ENCODE measurements at places on chromosomes 1 and 21.

- DNase-seq, result no peak
Measured at GRCh38 chr1:208431721-208432120, 187.5 kb upstream of the PLXNA2 start.

DNA sequence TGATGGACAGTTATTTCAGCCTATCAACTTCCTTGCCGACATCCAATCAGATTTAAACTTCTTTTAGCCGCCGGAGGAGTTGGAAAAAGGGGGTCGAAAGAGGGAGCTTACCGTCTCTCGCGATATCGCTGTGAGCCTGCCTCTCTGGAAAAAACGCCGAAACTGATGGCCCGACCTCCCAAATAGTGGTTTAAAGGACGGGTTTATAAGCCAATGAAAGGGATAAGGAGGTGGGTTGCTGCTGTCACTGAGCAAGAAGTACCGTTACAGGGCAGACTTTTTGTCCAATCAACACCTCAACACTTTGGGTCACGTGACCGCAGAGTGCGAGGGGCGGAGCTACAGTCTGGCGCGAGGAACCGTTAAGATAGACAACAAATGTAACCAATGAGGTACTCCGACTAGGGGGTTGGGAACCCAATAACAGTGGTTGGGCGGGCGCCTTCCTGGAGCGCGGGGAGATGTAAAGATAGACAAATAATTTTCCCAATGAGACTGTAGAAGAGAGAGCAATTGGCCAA, at the start of gene RBM15:
RBM15 (plus strand) TSS at position 492 of the 521 bp plus-strand sequence; CDS start at position 521, 29 bp downstream.
- peak; percentile 100 for DNase-seq

- no peak for DNase-seq
Measured at GRCh38 chr1:20578721-20579395, 10.0 kb upstream of the CDA start.

DNA sequence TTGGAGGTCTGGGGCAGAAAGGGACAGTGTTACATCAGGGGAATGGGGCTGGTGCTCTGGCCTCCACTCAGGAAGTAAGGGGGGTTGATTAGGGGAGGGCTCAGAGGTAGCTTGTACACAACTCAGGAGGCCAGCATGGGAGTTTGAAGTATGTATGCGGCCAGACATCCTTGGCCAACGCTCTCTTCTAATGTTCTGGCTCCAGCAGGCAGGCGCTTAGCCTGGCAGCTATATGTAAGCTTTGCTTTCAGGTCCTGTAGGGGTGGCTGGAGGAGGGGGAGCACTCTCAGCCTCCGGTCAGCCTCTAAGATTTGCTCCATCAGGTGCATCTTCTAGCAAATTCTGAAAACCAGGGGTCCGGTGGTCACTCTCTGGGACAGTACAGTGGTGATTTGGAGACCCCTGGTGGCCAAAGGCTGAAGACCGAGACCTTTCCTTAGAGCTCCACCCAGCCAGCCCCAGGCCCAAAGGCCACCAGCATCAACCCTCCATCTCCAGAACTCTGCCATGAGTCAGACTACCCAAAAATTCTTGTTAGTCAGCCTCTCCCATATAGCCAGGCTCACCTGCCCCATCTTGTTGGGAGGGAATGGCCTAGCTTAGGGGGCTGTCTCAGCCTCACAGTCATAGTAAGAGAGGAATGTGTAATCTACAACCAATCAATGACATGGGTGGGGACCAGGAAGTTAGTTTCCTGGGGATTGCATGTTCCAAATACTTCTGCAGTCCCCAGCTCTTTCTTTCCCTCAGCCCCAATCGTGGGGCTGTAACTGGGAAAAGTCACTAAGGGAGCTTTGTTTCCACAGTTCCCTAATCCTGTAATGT, 9.7 kb upstream of the COL8A2 start:
- DNase-seq, result no peak

GRCh38 chr1:153563991-153564390, 1.7 kb downstream of the S100A2 start:
- no peak for DNase-seq

DNA sequence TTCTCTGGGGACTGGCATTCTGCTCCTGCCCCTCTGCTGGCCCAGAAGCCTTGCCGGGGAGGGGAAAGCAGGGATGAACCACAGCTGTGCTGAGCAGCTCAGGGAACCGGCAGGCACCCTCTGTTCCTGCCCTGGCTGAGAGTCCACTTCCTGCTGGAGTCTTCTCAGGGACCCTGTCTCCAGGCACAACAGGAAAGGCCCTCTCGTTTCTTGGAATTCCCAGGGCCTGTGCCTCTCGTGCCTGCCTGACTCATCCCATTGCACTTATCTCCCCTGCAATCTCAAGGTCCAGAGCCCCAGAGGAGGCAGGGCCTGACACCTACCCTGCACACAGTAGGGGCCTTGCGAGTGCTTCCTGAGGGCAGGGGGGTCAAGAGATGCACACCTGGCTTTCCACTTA, 1.1 kb upstream of the EDN2 start:
- no peak for DNase-seq

DNA sequence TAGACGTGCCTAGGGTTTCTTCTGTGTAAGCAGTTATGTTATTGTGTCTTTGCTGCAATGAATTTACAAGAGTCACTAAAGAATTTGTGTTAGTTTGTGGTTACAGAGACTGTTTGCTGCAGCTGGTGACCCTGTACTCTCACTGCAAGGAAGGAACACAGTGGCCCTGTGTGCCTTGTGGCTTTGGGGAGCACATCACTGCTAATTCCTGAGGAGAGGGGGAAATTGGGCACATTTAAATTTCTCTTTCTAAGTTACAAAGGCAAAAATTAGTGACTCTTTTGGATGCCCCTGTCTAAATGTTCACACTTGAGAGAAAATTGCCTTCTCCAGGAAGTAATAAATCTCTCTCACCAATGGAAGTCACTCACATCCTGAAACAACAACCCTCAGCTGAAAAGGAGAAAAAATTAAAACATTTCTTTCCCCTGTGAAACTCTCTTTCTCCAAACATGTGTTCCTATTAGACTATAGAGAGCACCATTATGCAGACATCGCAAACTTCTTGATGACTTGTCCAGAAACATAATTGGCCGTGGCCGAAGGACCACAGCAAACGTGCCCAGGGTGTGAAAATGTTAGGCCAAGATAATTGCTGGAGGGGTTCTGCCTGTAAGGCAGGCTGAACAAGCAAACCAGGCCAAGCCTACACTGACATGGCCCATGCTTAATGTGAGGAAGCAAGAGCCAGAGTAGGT, 32.3 kb upstream of the SPAG17 start:
- DNase-seq, result no peak

DNA sequence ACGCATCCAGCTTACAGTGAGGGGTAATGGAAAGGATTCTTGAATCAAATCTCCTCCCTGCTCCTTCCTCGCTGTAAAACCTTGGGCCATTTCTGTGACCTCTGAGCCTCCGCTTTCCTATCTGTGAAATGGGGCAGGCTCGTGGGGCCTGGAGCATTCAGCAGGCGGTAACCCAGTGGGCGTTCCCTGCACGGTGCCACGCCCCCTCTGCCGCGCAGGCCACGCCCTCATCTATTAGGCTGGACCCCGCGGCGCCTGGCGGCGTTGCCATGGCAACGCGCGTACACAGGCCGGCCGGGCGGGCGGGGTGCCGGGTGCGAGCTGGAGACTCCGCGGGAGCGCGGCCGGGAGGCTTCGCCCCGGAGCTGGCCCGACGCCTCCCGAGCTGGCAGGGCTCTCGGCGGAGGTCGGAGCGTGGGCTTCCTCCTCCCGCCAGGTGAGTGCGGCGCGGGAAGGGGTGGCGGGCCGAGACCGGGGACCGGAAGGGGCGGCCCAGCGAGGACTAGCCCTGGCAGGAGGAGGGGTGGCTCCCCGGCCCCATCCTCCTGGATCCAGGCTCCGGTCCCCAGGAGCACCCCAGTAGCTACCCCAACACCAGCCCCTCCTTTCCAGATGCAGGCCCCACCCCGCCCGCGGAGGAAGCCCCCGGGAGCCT, at the start of gene FHAD1:
FHAD1 (plus strand) TSS at position 264 of the 655 bp plus-strand sequence. CDS start 4,562 bp downstream, outside the sequence.
- DNase-seq, result peak; percentile 26

GRCh38 chr1:67771152-67771551, 62.1 kb downstream of the GNG12 start:
- DNase-seq, result no peak

- DNase-seq, result no peak
Measured at GRCh38 chr1:218557731-218558130, 212.6 kb downstream of the TGFB2 start.

DNA sequence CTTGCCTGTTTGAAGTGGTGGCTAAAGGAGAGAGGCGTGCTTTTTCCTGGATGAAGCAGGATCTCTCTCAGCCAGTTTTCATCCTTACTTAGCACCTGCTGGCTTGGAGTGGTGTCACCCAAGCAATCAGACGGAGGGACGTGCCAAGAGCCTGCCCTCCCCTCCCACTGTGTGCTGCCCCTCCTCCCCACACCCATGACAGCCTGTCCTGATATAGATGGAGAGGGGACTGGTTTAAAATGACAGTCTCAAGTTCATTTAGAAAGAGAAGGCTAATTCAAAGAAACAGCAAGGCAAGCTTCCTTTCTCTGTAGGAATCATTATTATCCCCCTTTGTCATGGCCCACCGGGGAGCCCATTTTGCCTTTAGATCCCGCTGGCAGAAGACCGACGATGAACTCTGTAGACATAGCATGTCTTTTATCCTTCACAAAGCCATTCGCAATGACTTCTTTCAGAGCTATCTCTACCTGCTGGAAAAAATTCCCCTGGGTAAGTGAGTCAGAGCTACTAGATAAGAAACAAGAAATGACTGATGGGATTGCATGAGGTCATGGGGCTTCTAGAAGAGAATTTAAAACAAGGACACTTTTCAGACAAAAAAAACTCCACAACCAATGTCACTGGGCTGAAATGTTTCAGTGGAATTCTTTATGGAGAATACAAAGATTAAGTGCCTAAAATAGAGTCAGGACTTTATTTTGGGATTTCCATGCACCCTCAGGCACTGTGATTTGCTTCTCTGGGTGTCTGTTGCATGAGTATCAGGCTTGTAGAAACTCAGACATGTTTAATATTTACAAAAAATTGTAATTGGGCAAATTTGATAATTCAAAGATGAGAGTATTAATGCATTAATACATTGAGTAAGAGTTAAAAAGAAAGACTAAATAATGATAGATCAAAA, at the start of gene NTMT2:
NTMT2 (plus strand) TSS at position 190 of the 907 bp plus-strand sequence; CDS start at position 339, 149 bp downstream.
- DNase-seq, result no peak

GRCh38 chr21:44462086-44462833, 7.0 kb downstream of the LRRC3 start:
- no peak for DNase-seq

DNA sequence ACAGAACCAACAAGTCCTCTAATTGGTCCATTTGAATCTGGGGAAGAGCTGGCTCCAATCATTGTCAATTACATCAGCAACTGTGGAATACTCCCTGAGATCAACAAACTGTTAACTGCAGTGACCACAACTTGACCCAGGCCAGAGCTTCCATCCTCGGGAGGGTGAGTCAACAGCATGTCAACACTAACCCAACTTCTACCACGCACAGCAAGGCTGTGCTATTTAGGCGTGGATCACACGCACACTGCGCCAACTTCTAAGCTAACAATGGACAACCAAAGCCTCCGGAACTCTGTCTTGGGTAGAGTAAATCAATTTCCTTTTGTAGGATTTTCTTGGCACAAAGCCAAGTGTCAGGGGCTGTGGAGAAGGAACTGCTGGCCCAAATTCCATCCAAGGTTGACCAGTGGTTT, 30.4 kb downstream of the APP start:
- no peak for DNase-seq

All from DMS 273 treated with DMSO at 0.1 percent for 48 hours (cell line).